ENCODE measurements at places on chromosomes 2 and 18.
A peak's percentile ranks its signal among the peaks of the same experiment; 100 is the strongest.

GRCh38 chr2:221716426-221717303 lies 144.6 kb upstream of the EPHA4 start:
- no peak for DNase-seq

DNA sequence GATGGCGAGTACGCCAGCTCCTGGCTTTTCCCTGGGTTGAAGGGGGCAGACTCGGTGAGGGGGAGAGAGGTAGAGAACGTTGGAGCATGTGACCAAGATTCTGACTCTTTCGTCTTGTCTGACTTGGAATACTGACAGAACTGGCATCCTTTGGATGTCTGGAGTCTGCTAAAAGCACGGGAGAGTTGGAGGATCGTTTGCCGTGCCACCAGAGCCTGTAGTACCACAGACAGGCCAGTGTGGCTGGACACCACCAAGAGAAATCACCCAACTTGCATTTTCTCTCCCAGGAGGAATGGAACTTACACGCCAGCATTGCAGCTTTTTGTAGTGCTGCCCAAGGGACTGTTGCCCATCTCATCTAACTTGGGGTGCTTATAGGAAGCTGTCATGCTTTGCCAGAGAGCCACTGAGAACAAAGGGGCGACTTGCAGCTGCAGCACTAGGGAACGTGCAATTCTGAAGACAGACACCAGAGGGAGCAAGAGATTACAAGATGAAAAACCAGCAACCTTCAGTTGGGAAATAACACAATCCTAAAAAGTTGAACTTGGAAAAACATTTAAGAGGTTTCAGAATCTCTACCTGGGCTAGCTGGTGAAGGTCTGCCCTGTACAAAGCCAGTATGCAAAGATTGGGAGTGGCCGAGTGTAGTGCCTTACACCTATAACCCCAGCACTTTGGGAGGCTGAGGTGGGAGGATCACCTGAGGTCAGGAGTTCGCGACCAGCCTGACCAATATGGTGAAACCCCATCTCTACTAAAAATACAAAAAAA lies 24.1 kb downstream of the PSMG2 start:
- peak; percentile 76 for DNase-seq

DNA sequence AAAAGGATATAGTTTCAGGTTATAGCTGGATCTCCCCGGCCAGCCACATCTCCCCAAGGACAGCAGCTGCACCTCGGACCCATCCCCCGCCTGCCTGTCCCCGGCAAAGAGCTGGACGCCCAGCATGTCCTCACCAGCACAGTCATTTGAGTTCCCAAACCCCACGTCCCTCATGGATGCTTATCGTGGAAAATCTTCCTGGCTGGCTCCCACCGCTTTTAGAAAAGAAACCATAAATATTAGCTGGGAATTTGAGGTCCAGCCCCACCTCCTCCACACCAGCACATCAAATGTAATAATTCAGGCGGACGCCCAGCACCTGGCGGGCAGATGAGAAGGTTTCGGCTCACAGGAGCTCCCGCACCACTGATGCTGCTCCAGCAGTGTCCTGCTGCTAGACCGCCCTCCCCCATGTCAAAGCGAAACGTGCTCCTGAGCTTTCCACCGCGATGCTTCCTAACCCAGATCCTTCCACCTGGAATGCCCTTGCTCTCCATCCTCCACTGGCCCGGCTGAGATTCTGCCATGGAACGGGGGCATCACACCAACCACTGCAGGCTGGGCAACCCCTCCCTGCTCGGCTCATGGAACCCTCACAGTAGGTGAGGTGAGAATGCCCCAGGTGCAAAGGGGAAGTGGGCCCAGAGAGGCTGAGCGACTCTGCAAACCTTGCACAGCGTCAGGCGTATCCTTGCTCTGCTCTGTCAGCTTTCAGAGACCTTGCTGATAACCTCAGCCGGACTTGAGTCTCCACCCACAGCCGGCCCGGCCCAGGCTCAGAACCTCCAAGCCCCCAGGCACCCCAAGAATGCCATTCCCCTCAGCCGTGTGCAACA lies 71.5 kb upstream of the GPC1 start:
- no peak for DNase-seq

GRCh38 chr2:113898081-113898480 lies 8.2 kb downstream of the ACTR3 start:
- DNase-seq, result no peak

DNA sequence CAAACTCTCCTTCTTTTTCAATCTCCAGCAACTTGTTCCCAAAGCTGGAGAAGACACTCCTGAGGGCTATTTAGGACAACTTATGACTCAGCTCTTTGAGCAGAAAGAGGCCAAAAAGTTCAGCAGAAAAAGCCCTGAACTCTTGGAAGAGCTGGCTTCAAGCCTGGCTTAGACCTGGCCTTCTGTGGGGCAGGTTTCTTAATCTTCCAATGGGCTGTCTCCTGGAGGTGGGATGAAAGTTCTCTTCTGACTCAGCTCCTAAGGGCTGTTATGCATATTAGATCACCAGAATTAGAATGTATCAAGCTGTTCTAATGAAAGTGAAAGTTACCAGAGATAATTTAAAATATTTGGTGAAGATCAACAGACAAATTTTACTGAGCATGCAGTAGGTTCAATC lies 129.4 kb downstream of the RAD51AP2 start:
- DNase-seq, result no peak

DNA sequence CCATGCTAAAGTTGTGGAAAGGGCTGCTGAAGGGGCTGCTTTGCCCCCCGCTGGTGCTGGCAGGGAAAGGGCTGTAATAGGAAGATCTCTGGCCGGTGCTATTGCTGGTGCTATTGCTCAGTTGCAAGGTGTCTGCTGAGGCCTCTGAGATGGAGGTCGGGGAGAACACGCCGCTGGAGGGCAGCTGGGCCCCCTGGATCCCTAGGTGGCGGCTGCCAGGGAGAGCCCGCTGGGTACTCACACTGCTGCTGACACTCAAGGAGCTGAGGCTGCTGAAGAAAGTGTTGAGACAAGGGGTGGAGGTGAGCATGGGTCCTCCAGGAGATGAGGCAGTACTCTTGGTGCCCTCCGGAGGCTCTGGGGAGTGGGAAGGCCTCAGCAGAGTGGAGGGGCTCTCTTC lies 4.2 kb downstream of the FOXI3 start:
- DNase-seq, result no peak

- no peak for DNase-seq
Measured at GRCh38 chr2:174449033-174449432, 37.8 kb downstream of the GPR155 start.

DNA sequence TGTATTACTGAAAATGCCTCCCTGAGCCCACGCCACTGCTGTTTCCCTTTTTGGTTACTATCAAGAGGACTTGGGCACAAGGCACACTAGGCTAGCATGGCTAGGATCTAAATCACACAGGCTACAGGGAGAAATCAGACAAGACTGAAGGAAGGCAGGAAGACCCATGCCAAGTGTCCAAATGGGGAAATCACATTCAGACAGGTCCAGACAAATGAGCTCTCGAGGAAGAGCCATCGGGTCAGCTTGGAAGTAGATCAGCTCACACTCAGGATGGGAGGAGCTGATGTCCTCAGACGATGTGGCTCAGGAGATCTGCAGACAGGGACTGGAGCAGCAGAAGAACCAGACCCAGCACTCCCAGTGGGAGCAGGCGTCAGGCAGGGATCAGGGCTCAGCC lies 113.2 kb downstream of the COL6A3 start:
- DNase-seq, result no peak

- no peak for DNase-seq
Measured at GRCh38 chr2:233058717-233059546, 1.2 kb upstream of the INPP5D start.

GRCh38 chr2:51291762-51292551 lies 260.0 kb upstream of the NRXN1 start:
- DNase-seq, result no peak

GRCh38 chr18:11981192-11981542 lies at the start of gene IMPA2:
Gene IMPA2 (plus strand): TSS chr18:11981507. CDS start chr18:11981670, 163 bp downstream.
- DNase-seq, result no peak

- DNase-seq, result no peak
Measured at GRCh38 chr2:240959214-240959940, 39.0 kb upstream of the SNED1 start.

DNA sequence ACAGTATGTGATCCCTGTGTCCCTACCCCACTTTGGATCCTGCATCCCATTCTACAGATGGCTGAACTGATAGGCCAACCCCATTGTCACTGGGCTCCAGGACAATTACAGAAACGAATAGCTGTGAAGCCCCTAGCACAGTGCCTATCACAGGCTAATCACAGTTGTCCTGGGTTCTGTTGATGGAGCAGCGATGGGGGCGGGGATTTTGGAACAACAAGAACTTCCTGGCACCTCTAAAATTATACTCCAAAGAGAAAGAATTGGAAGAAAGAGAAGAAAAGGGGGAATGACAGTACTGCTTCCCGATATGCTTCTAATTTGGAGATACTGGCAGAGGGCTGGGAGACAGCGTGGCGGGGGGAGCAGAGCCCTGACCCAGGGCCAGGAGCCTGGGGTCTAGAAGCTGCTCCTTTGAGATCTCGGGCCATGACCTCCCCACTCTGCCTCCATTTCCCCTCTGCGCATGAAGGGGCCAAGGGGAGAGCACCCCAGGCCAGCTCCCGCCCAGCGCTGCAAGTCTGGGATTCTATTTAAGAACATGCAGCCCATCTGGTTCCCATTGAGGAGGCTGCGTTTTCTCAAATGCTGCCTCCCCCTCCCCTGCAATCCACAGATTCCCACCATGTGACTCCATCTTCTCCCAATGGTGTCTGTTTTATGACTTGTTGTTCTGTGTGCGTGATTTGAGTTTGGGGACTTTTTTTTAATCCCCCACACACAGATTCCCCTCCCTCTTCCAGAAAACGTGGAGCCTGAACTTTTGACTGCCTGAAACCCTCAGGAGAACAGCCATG lies 202.7 kb downstream of the CYP26B1 start:
- DNase-seq, result no peak

GRCh38 chr18:56294484-56295183 lies 343.8 kb downstream of the TXNL1 start:
- DNase-seq, result no peak

DNA sequence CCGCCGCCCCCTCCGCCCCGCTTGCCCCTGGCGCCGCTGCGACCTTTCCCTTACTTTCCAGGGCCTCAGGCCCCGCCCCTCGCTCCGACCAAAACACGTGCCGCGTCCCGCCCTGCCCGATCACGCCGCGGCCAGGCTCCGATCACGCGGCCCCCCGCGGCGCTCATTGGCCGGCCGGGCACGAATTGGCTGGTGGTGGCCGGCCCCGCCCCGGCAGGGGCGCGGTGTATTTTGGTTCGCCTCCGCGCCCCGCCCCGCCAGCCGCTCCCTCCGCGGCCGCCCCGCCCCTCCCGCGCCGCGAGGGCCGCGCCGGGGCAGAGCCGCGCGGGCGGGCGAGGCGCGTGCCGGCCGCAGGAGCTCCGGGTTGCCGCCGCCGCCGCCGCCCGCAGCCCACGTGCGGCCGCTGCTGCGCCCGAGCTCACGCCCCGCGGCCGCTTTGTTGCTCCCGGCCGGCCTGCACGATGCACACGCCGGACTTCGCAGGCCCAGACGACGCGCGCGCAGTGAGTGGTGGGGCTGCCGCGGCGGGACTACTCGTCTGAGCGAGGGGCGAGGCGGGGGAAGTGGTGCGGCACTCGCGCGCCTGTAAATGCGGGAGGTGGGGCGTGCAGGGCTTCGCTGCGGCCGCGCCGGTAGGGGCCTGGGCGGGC lies at the start of gene KLF11:
Gene KLF11, plus strand, starts transcription at position 295 of the 650 bp plus-strand sequence. Its CDS starts 167 bp downstream, at position 462.
- peak; percentile 88 for DNase-seq

- no peak for DNase-seq
Measured at GRCh38 chr2:42934580-42935186, 142.3 kb upstream of the HAAO start.

DNA sequence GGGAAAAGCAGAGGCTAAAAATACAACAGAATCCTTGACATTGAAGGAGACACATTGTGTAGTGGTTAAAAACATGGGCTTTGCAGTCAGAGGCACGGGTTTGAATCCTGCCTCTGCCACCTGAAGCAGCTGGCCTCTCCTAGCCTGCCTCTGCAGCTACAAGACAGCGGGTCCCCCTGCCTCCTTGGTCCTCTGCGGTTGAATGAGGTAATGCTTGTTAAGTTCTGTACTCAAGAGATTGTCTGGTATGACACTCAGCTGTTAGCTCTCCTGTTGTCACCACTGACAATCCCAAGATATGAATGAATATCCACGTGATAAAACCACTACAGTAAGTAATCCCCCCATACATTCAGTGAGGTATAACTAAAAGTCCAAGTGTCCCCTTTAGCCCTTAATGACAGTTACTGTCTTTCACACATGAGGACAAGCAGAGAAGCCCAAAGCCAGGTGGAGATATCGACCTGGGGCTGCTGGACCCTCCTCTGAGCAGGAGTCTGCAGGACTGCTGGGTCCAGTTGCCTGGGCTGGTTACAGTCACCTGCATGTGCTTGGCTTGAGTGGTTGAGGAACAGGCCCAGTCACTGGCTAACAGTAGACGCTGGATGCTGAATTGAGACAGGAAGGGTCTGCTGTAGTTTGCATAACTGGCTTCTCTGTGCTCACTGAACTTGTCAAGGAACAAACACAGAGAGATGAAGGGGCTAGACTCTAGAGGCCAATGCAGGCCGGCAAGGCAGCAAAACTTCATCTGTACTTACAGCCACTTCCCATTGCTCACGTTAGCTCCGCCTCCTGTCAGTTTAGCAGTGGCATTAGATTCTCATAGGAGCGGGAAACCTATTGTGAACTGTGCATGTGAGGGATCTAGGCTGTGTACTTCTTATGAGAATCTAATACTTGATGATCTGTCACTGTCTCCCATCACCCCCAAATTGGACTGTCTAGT lies 85.5 kb downstream of the TGFA start:
- no peak for DNase-seq

GRCh38 chr2:210663631-210664089 lies 107.3 kb downstream of the CPS1 start:
- no peak for DNase-seq

DNA sequence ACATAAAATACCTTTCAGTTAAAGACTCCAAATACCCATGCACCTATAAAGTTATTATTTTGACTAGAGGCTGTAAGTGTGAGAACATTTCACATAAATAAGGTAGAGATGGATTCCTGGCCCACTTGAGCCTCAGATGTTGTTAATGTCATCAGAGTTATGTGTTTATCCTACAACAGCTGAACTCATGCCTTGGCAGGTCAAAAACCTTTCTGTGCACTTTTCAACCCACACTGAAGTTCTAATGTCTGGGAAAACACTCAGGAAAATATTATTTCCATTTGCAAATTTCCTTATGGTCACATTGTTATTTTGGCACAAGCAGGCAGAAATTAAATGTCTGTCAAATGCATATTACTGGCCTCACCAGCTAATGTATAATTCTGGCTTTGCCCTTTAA lies 209.2 kb downstream of the LNPK start:
- DNase-seq, result no peak

GRCh38 chr2:140804700-140805260 lies 1326.0 kb downstream of the LRP1B start:
- no peak for DNase-seq

DNA sequence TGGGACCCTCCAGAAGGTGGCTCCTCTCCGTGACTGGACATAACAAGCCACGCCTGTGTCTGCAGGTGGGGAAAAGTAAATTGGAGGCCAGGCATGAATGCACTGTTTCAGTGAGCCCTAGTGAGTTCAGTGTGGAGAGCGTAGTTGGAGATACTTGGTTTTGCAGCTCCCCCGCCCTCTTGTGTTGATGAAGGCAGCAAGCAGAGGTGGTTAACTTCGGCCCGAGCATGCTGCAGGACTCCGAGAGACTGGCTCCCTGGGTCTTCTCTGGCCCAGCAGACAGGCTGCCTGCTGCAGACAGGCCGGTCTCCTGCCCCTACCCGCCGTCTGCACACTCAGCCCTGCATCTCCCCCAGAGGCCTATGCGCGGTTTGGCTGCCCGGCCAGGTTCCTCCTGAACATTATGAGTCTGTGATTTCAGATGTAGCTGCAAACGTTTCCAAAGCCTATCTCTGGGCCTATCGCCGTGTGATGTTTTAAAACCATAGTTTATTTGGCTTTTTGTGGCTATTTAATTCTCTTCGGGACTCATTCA lies 102.4 kb downstream of the LDLRAD4 start:
- no peak for DNase-seq

- DNase-seq, result no peak
Measured at GRCh38 chr2:20551945-20552328, 99.0 kb downstream of the HS1BP3 start.
